ENCODE measurements at places on chromosomes 1 and 21.
A peak's percentile ranks its signal among the peaks of the same experiment; 100 is the strongest.

DNA sequence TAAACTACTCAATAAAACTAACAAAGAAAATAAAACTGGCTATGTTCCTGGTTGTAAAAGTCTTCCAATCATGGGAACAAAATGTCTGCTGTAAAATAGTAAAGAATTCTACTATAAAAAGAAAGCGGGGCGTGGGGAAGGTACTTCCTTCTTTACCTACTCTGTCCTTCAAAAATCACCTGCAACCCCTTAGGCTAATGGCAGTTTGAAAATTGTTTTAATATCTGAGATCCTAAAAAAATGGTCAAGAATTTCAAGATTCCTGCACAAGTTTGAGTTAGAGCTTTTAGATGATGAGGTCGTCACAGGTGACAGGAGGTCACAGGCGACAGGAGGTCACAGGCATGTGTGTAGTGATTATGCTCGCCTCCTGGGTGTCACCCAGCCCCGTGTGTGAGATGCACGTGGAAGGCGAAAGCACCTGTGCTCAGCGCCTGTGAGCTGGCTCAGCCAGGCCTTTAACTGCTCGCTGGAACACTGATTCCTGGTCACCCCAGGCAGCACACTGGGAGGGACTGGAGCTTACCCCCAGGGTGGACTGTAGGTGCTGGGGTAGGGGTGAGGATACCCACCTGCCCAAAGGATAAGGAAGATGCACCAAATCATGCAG is 18.6 kb upstream of the TMPRSS2 start:
- DNase-seq, result no peak

- DNase-seq, result no peak
Measured at GRCh38 chr1:193060115-193060403, 647 bp downstream of the RO60 start.

GRCh38 chr1:63557365-63557987 is 34.2 kb downstream of the EFCAB7 start:
- DNase-seq, result peak; percentile 36

DNA sequence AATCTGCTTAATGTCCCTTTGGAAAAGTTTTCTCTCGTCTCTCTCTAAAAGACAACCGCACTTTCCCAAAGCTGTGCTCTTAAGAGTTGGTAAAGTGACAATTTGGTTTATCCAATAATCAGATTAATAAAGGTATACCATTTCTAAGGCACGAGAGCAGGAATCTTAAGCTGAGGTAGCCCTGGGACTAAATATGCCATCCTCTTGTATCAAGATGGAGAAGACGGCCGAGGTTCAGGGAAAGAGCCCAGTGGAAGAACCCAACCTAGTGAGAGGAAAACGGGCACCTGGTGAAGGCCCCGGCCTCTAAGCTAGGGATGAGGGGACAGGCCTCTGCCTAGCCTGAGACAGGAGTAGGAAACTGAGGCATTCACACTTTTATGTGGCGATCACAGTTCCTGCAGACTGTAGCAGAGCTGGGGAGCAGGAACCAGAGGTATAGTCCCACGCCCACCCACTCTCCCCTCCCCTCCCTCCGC is 334 bp upstream of the SARS1 start:
- no peak for DNase-seq

GRCh38 chr1:19837866-19838265 is 22.8 kb upstream of the RNF186 start:
- no peak for DNase-seq

GRCh38 chr1:35561972-35562680 is 4.5 kb downstream of the NCDN start:
- no peak for DNase-seq

DNA sequence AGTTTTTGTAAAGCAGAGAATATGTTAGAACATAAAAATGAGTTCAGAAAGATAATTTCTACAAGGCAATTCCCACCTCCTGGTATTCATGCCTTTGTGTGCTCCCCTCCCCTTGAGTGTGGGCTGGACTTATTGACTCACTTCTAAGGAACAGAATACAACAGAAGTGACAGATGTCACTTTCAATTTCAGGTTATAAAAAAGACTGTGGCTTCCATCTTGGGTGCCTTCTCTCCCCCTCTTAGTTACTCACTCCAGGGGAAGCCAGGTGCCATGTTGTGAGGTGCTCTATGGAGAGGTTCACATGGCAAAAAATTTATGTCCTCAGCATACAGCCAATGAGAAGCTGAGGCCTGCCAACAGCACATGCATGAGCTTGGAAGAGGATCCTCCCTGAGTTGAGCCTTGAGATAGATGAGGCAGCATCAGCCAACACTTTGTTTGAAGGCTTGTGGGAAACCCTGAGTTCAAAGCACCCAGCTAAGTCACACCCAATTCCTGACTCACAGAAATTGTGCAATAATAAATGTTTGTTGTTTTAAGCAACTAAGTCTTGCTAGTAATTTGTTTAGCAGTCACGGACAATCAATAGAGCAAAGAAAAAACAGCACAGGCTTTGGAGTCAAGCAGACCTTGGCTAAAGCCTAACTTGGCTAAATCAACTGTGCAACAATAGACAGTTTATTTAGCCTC is 73.5 kb upstream of the NGF start:
- DNase-seq, result no peak

DNA sequence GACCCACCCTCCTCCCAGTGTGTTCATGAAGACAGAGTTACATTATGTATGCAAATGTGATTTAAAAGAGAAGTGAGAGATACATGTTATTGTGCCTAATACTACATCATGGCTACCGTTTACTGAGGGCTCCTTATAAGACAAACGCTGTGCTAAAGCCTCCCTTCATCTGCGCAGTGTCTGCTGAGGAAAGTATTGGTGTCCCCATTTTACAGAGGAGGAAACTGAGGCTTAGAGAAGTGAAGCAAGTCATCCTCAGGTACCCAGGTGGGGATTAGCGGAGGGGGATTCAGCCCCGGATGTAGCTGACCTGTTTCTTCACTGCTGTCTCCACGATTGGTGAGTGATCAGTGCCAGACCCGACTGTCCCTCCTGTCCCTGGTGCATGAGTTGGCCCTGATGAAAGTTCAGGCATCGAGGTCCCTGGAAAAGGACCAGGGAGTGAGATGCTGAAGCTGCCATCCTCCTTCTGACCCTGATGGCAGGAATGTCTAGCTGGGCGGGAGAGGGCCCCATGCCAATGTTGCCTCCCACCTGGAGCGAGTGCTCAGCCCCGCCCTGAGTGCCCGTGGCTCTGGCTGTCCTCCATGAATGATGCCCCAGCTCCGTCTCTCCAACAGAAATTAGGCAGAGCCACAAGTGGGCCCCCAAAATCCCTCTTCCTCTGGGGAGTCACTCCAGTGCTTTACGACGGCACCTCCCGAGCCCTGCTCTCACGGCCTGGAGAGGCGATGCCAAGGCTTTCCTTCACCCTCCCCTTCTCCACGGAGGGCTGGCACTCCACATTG is 204.7 kb downstream of the KAZN start:
- no peak for DNase-seq

GRCh38 chr1:2135441-2135841 is 59.1 kb downstream of the FAAP20 start:
- no peak for DNase-seq
